ENCODE measurements at places on chromosomes 3 and 15.

DNA sequence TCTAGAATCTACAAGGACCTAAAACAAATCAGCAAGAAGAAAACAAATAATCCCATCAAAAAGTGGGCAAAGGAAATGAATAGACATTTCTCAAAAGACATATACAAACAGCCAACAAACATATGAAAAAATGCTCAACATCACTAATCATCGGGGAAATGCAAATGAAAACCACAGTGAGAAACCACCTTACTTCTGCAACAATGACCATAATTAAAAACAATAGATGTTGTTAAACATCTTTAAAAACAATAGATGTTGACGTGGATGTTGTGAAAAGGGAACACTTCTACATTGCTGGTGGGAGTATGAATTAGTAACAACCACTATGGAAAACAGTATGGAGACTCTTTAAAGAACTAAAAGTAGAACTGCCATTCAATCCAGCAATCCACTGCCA, 96.2 kb downstream of the CBLB start:
- H3K27me3 ChIP-seq = no peaks in the 10 kb centered on the region
- DNase-seq = no peak
- H3K4me1 ChIP-seq = no peaks in the 10 kb centered on the region
- H3K36me3 ChIP-seq = peaks cover 41% of the 10 kb centered on the region
- H3K4me3 ChIP-seq = no peak overlapping the region
- peak overlapping the region; percentile 17 for H3K27ac ChIP-seq

- H3K27me3 ChIP-seq = peaks cover 8% of the 10 kb centered on the region
- peak overlapping the region; percentile 62 for H3K27ac ChIP-seq
- peaks cover 14% of the 10 kb centered on the region for H3K4me1 ChIP-seq
- no peak overlapping the region for H3K4me3 ChIP-seq
- DNase-seq = no peak
These were observed 152.5 kb downstream of the EDEM1 start for GRCh38 chr3:5339967-5340535.

DNA sequence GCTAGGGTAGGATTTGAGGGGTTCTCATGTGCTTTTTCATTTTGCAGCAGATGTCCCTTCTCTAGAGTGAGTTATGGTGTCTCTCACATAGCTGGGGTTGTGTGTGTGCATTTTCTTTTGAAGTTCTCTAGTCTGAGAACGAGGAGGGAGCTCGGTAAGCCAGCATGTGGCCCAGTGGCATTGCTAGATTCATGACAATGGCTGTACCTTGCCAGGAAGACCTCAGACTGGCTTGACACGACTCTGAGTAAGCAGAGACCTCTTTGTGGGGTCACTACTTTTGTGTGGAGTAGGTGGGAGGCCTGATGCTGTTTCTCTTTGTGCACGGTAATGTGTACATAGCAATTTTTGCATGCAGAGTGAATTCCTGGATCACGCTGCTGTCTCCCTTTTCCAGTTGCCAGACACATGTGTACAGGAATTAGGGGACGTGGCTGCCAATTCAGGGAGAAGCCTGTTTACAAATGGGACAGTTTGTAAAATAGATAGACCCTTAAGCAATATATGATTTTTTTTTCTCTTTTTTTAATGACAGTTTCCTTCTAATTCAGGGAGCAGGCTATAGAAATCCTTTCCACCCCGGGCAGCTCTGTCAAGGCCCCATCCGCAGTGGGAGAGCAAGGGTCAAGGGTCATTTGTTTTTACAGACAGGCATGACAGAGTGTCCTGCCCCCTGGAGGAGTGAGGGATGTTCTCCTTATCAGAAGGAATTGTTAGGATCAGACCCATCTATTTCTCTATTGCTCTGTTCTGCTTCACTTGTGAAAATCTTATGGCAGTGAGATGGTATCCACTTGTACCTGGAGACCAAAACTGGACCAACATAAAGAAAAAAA, 4.6 kb downstream of the CACNA1D start:
- no peaks in the 10 kb centered on the region for H3K36me3 ChIP-seq
- peaks cover 36% of the 10 kb centered on the region for H3K27me3 ChIP-seq
- DNase-seq = peak; percentile 51

DNA sequence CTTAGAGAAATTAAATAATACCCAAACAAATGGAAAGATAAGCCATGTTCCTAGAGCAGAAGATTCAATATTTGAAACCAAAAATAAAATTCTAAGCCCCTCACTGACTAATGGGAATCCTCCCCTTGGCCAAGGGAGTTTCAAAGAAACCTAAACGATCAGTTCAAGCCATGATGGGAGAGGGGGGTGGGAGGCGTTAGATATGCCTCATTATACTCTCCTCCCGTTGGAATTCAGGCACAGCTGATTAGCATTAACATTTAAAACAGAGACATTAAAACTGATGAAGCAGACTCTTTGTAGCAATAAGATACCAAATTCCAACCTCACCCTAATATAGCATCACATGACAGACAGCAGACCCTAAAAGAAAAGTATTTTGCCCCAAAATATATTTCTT, 32.9 kb downstream of the OCA2 start:
- DNase-seq = no peak
- no peaks in the 10 kb centered on the region for H3K4me1 ChIP-seq
- H3K4me3 ChIP-seq = no peak overlapping the region
- H3K27me3 ChIP-seq = peaks cover 3% of the 10 kb centered on the region
- H3K27ac ChIP-seq = no peak overlapping the region
- H3K36me3 ChIP-seq = peaks cover 4% of the 10 kb centered on the region

GRCh38 chr3:63043631-63044030, 168.4 kb upstream of the CADPS start:
- no peak overlapping the region for H3K4me3 ChIP-seq
- H3K27me3 ChIP-seq = no peaks in the 10 kb centered on the region
- DNase-seq = no peak
- peaks cover 7% of the 10 kb centered on the region for H3K4me1 ChIP-seq
- no peaks in the 10 kb centered on the region for H3K36me3 ChIP-seq
- no peak overlapping the region for H3K27ac ChIP-seq

GRCh38 chr3:119084371-119085069, 49.9 kb upstream of the IGSF11 start:
- H3K4me1 ChIP-seq = no peaks in the 10 kb centered on the region
- no peaks in the 10 kb centered on the region for H3K36me3 ChIP-seq
- no peak overlapping the region for H3K27ac ChIP-seq
- H3K27me3 ChIP-seq = no peaks in the 10 kb centered on the region
- no peak for DNase-seq
- no peak overlapping the region for H3K4me3 ChIP-seq

All from nephron progenitor cell (in vitro differentiated cells).